GM03348 (cell line): ENCODE measurements at places on chromosomes 1 and 21.

- DNase-seq, result peak; percentile 51
These were observed 88.9 kb downstream of the AK5 start for GRCh38 chr1:77370583-77371306.

DNA sequence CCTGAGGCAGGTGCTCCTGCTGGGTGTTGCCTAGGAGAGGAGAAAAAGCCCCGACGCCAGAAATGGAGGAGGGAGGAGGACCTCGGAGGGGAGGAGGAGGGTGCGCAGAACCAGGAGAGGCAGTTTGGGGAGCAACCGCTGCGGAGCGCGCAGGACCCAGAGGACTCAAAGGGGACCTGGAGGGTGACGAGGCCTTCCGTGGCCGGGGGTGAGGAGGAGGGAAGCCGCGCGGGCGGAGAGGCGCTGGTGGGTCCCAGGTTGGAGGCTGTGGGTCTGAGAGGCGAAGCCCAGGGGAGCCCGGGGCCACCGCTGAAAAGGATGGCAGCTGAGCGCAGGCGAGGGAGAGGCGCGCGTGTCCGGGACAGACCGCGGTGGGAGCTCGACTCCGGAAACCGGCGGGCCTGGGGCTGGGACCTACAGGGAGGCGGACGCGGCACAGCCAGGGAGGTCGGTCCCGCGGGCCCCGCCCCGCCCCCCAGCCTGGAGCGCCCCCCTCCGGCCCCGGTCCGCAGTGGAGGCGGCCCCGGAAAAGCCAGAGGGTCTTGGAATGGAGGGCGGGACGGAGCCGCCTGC lies 15.1 kb downstream of the RNF223 start:
- peak; percentile 39 for DNase-seq

- DNase-seq, result peak; percentile 88
These were observed 51.0 kb downstream of the GADD45A start for GRCh38 chr1:67735806-67736627.

DNA sequence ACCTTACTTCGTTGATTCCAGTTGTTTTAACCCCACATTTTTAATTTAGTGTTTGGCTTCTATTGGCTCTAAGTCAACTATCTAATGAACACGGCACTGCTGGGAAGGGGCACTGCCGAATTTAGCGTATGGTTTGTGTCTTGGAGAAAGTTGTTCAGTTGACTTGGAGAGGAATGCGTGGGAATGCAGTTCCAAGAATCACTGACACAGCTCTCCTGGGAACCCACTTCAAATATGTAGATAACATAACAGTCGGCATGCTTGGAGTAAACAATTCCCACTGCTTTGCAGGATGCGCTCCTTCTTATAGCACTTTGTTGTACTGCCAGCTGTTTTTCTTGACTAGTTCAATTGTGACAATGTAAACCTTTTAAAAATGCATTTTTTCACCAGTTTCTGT lies 104.3 kb downstream of the RYR2 start:
- DNase-seq, result no peak

GRCh38 chr1:15928971-15929965 lies 46.6 kb downstream of the ZBTB17 start:
- DNase-seq, result no peak

DNA sequence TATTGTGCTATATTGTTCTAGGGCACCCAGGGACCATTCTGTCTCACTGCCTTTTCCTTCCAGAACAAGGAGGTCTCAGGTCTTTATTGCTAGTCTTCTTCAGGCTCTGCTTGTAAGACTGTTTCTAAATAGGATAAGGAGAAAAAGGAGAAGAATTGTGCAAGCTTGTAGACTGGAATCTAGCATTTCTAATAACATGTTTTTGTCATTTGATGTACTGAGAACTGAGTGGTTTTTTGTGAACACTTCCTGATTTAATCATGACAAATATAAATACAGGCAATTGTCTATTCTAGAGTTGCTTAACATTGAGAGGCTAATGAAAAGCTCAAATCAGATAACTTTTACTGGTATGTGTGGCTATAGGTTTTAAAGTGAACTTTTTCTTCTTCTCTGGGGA lies 77.6 kb downstream of the CLIC4 start:
- no peak for DNase-seq

GRCh38 chr1:6328696-6329095 lies 64.9 kb downstream of the ACOT7 start:
- no peak for DNase-seq

DNA sequence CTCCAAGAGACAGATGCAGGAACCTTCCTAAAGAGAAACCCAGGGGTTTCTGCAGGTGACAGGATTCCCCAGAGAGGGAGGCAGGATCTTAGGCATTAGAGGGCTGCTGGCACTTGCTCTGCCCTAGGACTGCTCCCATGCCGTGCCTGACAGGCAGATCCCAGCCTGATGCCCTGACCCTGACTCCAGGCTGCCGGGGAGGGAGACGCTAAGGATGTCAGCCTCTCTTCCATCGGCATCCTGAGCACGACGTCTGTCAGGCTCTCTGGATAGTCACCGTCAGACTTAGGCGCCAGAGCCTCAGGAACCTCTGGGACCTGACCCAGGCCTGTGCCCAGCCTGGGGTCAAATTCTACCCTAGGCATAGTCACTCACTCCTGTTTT lies 157.1 kb downstream of the NPHP4 start:
- no peak for DNase-seq

DNA sequence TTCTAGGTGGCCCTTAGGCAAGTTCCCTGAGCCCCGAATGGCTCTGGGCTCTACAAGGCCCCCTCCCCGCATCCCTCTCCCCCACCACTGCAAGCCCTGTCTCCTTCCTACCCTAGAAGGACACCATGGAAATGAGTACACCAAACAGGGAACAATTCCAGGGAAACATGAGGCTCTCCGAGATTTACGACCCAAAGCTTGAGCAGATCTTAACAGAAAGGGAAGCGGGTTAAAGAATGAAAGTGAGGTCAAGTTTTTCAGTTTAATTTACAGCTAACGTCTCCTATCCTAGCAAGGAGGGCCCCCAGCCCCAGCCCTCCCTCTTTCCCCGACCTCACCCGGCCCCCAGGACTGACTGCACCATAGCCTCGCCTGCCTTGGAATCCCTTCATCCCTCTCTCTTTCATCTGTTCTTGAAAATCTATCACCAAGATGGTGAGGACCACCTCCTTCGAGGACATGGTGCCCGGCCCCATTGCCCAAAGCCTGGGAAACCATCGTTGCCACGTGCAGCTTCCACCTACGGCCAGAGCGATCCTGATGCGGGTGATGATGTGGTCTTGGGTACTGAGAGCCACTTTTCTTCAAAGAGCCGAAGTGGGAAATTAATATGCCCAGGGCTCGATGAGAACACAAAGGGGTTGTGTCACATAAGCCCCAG lies 30.5 kb downstream of the SIM2 start:
- no peak for DNase-seq

GRCh38 chr1:85027242-85027983 lies 20.9 kb downstream of the MCOLN3 start:
- DNase-seq, result peak; percentile 32

- DNase-seq, result peak; percentile 89
These were observed 49.8 kb upstream of the RIPK4 start for GRCh38 chr21:41816583-41817165.

DNA sequence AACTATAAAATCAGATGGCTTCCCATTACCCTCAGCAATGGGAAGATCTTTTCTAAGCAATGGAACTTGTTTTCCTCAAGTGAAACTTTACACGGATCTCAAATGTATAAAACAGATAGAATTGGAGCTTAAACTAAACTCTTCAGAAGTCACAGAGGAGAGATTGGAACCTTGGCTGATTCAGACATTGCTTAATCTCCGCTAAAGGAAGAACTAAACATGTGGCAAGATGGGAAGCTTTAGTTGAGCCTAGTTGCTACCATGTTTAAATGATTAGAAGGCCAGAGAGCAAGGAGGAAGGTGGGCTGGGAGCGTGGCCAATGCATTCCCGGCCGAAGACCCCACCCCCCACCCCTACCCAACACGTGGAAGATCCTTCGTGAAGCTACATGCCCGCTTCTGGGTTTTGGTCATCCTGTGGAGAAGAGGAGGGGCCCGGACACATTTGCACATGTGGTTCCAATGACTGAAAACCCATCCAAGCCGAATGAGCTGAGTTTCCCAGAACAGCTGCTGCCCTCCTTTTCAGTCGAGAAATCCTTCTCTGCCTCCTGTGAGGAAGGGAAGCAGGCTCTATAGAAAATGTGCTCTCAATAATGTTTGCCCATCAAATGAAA lies 164.3 kb downstream of the MIS18A start:
- peak; percentile 54 for DNase-seq
